Activated naive CD4-positive, alpha-beta T cell treated with anti-CD3 and anti-CD28 coated beads, Interleukin-2, amount 50 U/mL, for 72 hours (primary cell): ENCODE measurements at places on chromosomes 7 and 10. TPM values are rescaled to one million over a fixed set of nuclear protein-coding genes. Genes with fewer than 3 reads are reported as not detected.

GRCh38 chr10:72056932-72057751 is 31.2 kb downstream of the SPOCK2 start:
- DNase-seq = no peak

GRCh38 chr10:48273741-48274140 is 755 bp downstream of the FRMPD2 start:
- no peak for DNase-seq

DNA sequence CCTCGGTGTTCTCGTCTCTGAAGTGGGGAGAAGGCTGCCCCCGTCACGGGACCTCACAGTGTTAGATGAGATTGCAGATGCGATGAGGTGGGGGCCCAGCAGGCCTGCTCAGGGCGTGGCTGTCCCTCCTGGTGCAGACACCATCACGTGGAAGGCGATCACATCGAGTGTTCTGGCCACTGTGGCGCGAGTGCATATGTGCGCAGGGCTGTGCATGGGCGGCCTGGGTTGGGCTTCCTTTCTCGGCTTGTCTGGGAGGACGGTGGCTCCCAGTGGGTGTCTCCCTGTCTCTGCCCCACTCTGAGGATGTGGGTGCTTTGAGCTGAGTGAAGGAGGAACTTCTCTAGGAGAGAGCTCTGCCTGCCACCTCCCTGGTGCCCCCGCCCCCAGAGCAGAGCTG is 83.1 kb downstream of the LHPP start:
- no peak for DNase-seq

SRI gene
- 194 TPM for total RNA-seq

DLX6 gene
- not detected for total RNA-seq
